ENCODE measurements at places on chromosomes 1 and 21.

- no peak for DNase-seq
Measured at GRCh38 chr1:108079440-108080025, 114.6 kb upstream of the VAV3 start.

GRCh38 chr1:53385276-53386225, 57.7 kb upstream of the LRP8 start:
- no peak for DNase-seq

GRCh38 chr1:44089371-44090048, 29.1 kb upstream of the KLF17 start:
- DNase-seq: no peak

DNA sequence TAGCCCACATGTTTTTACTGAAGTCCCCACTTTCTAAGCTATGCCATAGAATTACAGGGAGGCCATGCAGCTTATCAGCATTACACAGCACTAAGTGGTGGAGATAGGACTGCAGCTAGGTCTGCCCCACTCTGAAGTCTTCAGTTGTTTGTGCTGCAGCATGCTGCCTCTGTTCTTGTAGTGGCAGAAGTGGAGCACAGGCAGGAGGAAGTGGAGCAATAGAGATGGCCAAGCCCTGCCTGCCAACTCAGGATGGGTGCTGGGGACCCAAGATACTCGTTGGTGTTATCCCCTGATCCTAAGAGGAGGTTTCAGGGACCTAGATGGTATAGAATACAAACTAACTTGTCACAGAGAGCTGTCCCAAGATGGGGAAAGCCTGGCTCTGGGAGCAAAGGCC, 12.9 kb downstream of the MRPL37 start:
- DNase-seq: no peak

- peak; percentile 37 for DNase-seq
Measured at GRCh38 chr1:23958810-23959460, 693 bp upstream of the PNRC2 start.

GRCh38 chr21:15042531-15042930, 22.3 kb downstream of the NRIP1 start:
- DNase-seq: no peak

GRCh38 chr1:37123276-37124115, 89.2 kb upstream of the GRIK3 start:
- DNase-seq: no peak

DNA sequence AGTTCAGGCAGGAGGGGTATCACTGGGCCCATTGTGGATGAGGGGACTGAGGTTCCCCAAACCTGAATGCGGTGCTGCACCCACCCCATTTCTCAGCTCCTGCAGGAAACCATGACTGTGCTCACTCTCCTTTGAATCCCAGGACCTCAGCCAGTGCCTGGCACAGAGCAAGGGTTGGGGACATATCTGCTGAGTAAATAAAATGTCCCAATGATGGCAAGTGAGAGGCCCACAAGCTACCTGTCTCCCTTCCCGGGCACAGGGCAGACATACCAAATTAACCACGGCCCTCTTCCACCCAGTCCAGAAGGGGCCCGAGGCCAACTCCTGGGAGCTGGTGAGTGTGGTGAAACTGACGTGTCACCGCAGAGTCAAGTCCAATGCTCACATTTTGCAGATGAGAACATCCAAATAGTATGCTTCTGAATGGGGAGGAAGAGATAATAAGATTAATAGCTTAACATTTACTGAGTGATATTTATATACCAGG, 97.6 kb downstream of the EPHB2 start:
- no peak for DNase-seq

GRCh38 chr1:11903210-11903609, 23.0 kb downstream of the KIAA2013 start:
- DNase-seq: no peak

- no peak for DNase-seq
Measured at GRCh38 chr1:160522622-160523345, at the start of gene SLAMF6. Gene SLAMF6, minus strand, starts transcription at chr1:160523255. Its CDS starts 63 bp downstream, at chr1:160523192.

GRCh38 chr1:89943846-89944781, 50.8 kb upstream of the ZNF326 start:
- no peak for DNase-seq

DNA sequence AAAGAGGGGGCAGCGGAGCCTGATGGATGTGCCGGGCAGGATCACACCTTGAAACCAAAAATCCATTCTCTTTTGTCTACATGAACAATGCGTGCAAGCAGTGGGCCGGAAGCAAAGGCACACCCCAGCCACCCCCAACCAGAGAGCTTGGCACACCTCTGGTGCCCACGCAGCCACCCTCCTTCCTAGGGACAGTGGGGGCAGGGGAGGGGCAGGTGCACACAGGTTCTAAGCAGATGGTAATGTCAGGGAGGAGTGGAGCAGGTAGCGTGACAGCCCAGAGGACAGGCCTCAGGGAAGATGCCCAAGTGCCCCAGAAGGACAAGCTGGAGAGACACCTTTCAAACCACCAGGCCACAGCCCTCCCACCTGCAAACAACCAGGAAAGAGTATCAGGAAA, 36.5 kb downstream of the SYF2 start:
- no peak for DNase-seq

- no peak for DNase-seq
Measured at GRCh38 chr1:12604114-12604874, 13.7 kb downstream of the DHRS3 start.

Measured in caudate nucleus (tissue), 63 donors.